Central memory CD4-positive, alpha-beta T cell (primary cell): ENCODE measurements at places on chromosomes 3 and 15.

- DNase-seq = no peak
These were observed 71.9 kb upstream of the MBNL1 start for GRCh38 chr3:152196782-152197181.

DNA sequence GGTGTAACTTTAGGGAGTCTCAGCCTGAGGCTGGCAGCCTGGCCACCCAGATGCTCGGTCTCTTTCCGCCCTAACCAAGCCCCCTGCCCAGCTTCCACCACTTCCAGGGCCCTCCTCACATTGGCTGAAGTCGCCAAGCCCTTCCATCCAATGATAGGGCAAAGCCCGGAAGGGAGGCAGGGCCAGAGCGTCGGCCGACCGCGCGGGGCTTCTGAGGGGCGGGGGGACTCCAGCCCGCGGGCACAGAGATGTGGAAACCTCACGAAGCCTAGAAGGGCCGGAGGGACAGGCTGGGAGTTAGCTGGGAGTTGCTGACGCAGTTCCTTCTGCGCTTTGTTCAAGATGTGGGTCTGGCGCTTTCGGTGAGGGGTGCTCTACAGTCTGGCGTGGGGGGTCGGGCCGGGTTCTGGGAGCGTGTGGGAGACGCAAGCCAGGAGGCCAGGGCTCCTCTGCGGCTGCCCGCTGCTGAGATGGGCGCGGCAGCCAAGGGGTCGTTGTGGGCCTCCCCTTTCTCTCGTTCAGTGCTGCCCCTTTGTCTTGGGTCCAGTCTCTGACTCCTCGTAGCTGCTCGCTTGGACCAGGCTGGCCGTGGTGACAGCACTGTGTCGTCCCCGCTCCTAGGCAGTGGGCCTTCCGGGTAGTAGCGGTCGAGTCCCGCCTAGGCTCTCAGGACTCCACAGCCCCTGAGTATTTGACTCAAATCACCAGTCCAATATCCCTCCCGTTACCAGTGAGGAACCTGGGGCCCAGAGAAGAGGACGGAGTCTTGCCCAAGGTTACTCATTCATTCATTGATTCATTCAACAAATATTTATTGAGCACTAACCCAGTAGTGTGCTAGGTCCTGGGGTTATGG lies at the start of gene ZNF660:
Gene ZNF660, plus strand, starts transcription at position 319 of the 856 bp plus-strand sequence. CDS start 9,230 bp downstream, outside the sequence.
- no peak for DNase-seq

GRCh38 chr15:38128921-38129320 lies 123.7 kb upstream of the SPRED1 start:
- no peak for DNase-seq

- peak; percentile 0 for DNase-seq
These were observed 72.7 kb downstream of the IL1RAP start for GRCh38 chr3:190586631-190587011.

GRCh38 chr15:40755812-40756208 lies 756 bp upstream of the RMDN3 start:
- no peak for DNase-seq

DNA sequence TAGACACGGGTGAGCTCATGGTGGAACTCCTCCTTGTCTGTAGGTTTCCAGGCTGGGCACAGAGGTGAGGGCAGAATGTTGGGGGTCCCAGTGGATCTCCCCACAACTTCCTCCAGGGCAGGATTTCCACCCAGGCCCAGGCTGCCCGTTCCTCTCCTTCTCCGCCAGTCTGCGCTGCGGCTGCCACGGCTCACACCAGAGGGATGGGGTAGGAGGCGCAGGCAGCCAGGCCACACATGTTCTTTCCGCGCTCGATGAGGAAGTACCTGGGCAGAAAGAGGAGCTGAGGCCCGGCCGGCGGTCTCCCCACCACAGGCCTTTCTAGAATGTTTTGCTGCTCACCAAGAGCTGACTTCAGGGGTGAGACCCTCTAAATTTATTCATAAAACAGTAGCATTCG lies 22.9 kb downstream of the CTSH start:
- DNase-seq = no peak

DNA sequence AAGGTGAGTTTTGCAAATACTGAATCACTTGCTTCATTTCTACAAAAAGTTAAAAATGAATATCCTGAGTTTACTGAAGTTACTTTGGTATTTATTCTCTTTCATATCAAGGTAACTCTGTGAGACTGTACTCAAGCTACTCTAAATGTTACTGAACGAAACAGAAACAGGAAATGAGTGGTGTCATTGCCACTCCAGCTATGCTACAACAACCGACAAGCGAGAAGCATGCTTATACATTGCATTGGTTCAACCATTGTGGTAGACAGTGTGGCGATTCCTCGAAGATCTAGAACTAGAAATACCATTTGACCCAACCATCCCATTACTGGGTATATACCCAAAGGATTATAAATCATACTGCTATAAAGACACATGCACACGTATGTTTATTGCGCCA lies 313.2 kb upstream of the THBS1 start:
- no peak for DNase-seq

GRCh38 chr3:183871541-183871940 lies 13.1 kb downstream of the PARL start:
- no peak for DNase-seq

DNA sequence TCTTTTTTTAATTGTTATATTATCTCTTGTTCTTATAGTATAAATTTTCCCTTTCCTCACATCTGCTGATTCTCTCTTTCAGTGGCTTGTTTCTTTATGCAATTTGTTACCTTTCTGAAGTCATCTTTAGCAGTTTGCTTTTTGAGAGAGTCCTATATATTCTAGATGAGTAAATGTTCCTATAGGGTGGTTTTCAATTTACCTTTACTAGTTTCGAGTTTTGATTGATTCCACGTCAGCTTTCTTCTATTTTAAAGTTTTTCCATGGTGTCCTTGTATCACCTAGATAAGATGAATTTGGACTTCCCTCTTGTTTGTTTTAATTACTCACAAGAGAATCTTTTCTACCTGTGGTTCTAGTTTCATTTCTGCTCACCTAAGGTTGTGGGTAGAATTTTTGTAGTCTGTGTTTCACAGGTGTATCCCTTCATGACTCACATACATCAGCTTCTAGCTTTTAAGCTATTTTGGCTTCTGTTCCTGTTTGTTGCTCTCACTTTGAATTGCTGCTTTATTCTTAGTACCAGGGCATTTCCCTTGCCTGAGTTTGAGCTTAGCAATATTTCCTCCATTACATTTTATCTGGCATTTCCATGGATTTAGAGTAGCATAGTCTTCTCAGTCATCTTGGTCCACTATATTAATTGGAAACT lies 6.4 kb downstream of the TEX9 start:
- DNase-seq = no peak

DNA sequence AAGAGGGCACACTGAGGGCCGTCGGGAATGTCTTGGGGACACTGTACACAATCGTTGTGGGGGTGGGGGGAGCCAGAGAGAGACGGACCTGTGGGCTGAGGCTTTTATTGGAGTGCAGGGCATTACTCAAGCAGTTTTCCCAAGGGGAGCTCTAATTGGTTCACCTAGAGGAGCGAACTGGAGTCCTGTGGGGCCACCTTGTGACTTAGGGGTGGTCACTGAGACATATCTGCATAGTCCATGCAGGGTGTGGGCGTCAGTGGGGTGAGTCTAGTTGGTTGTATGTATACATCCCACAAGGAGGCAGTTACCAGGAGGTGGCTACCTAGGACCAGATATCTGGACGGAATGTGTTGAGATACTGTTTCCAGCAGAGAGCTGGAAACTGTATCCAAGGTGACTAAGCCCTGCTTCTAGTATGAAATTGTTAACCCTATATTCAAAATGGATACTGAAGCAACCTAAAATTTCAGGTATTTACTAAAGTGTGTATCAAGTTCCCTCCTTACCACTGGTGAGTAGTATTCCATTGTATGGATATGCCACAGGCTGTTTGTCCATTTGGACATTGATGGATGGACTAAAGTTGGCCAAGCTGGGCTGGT lies 2.6 kb upstream of the PIGZ start:
- DNase-seq = no peak

GRCh38 chr3:102102394-102102793 lies 253.1 kb downstream of the NFKBIZ start:
- no peak for DNase-seq

DNA sequence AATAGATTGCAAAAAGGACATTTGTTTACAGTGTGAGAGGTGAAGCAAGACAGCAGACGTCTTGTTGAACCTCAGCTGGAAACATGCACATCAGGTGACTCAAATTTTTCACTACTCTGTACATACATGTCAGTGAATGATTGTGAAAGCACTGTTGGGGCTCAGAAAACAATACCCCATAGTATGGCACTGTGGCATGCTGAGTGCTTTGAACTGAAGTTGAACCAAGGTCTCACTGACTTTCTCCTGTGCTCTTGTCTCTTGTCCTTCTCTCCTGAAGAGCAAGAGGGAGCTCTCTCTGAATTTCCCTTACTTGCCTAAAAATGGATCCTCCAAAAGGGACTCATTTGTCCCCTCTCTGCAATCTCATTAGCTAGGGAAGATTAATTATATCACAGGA lies 24.5 kb upstream of the NEDD4 start:
- DNase-seq = no peak

DNA sequence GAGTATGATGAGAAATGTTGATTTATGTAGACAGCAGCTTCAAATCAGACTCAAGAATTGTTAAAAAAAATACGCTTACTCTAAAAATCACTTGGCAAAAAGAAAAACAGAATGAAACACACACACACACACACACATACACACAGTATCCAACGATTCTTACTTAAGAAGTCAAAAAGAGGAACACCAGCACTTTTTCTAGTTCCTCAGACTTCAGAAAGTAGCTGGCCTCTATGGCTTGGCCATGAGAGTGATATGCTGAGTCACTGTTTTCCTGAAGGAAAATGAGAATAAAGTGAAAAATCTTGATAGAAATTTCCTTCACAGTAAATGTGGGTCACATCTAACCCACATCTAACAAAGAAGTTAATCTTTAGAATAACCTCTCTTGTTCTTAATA lies 22.1 kb downstream of the CNTN3 start:
- DNase-seq = no peak

GRCh38 chr15:52651868-52652267 lies 27.3 kb downstream of the ATOSA start:
- peak; percentile 36 for DNase-seq

DNA sequence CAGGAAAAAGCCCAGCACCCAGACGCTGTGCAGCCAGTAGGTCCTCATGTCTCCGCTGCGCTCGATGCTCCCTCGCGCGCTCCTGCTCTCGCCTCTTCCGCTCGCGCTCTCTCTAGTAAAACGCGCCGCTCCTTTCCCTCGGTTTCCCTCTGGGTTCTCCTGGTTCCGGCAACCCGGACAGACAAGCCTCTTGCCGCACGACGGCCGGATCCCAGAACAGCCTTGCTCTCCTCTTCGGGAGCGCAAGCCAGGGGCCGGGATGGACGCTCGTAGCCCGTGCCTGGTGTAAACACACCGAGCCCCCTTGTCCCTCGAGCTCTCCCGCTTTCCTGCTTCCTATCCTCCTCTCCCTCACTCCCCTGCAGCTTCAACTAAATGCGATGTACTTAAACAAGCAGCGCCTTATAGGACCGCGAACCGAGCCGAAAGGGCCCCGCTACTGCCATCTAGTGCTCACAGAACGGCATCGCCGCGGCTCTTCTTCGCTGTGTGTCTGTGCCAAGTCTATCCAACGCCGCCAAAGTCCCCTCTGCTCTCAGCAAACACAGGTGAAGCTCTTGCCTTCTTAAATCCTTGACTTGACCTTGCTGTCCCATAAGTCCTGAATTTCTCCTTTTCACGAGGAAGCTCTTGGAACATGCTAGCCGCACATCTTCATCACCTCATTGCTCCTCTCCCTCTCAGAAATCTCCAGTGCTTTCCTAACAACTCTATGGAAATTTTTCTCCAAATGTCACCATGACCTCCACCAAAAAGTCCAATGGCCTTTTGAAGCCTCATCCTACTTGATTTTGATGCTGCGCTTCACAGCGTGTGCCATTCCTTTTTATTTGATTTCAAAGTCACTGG lies 1037.2 kb downstream of the IGSF11 start:
- DNase-seq = peak; percentile 0

DNA sequence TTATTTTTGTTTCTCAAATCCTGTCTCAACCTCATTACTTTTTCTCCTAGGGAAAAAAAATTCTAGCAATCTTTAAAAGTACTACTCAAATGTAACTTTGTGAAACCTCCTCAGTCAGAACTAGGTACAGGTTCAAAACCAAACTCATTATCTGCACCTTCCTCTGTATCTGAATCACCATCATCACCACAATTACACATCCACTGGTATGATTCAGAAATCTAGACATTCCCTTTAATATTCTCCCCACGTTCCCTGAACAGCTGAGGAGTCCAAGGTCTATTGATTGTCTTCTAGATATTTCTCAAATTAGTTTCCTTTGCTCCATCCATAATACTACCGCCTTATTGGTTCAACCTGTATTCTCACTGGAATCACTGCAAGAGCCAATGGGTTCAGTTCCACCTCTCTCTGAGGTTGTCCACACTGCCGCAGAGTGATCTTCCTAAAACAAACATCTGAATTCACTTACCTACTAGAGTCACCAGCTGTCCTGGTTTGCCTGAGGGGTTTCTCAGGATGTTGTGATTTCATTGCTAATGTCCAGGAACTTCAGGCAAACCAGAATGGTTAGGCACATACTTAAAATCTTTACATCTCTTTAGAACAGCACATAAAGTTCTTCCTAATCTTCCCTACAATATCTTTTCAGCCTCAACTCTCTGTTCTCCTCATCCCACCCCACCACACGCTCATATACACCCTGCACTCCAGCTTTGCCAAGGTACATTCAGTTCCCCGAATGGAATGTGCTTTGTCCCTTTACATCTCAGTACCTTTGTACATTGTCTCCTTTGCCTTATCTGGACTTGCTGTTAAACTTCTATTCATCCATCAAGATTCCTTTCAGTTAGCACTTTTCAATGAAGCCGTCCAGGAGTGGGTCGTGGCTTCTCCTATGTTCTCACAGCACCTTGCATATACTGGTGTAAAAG lies 24.2 kb downstream of the ATP13A4 start:
- DNase-seq = no peak

GRCh38 chr3:184663356-184663755 lies 48.5 kb downstream of the MAGEF1 start:
- no peak for DNase-seq

DNA sequence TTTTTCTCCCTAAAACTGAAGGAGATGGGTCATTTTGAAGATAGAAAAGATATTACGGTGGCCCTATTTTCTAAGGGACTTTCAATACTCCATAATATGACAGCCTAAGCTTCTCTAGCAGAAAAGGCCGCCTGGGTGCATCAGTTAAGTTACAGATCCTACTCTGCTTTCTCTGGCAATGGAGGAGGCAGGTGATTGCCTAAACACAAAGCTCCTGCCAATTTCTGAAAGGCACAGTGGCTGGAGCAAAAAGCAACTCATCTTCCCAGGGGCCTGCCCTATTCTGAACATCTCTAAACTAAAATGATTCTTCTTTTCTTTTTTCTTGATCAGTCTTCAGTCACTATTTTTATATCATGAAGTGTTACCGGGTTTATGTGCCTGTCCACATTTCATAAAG lies 276.7 kb downstream of the CNTN4 start:
- DNase-seq = no peak

GRCh38 chr3:22496641-22497040 lies 706.5 kb upstream of the UBE2E2 start:
- no peak for DNase-seq
